ENCODE measurements at places on chromosomes 7 and 10.

DNA sequence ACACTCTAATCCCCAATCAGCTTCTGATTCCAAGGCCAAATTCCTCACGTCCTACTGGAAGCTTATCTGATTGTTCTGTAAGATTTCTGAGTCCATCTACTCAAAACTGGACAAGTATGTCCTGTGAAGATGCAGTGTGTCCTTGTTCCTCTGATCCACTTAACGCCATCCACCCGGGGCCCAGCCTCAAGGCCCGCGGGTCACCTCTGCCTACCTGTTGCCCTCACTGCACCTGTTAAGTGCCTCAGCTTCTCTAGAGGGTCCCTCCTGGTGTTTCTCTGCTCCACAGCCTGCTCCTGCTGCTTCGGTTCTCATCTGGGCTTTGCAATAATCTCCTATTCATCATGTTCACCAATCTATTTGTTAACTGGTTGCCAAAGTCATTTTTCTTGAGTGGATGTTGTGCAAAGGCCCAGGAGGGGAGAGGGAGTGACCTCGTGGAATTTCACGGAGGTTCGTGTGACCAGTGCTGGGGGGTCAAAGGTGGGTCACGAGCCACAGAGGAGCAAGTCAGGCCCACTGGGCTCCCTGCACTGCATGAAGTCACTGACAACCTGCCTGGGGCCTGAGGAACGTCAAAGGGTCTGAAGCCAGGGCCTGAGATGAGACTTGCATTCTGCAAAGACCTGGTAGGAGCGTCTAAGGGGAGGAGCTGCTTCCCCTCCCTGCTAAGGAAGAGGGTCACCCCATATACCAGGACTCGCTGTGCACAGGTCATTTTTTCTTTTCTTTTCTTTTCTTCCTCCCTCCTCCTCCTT is 338.1 kb downstream of the WDR37 start:
- no peak for DNase-seq

GRCh38 chr10:60335708-60336107 is 54.0 kb downstream of the ANK3 start:
- DNase-seq, result no peak

DNA sequence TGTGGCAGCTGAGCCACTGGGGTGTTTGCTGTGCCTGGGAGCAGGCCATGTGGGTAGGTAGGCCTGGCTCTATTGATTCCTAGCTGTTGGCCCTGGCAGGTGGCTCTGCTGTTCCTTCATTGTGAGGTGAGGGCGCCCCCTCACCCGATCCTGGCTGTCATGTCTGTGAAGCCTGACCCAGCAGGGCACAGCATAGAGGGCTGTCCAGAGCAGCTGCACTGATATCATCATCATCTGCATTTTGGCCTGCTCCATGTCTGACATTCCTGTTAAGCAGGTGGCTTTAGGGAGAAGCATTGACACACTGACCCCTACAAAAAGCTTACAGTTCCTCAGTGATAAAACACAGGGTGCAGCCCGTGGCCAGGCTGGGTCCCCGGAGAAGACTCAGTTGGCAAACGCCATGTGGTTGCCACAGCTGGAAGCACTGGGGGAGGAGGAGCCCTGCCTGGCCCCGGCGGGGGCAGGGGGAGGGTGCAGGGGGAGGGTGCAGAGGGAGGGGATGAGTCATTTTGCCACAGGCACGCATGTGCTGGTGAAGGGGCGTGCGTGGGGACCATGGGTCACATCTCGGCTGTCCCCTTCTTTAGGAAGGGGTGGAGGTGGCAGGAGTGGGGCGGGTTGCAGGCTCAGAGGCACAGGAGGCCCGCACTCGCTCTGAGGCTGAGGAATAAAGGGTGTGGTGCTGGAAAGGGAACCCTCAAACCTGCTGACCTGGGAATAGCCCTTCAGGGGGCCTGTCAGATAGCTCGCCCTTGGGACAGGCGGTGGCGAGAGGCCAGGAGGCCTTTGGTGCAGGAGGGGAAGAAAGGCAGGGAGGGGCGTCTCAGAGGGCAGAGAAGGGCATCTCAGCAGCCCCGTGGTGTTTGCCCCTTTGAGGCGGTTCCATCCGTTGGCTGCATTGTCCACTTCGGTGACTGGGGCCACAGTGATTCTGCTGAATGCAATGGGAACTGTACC is 31.6 kb downstream of the IKZF1 start:
- peak; percentile 76 for DNase-seq

- no peak for DNase-seq
Measured at GRCh38 chr7:30974605-30975255, 11.0 kb downstream of the GHRHR start.

DNA sequence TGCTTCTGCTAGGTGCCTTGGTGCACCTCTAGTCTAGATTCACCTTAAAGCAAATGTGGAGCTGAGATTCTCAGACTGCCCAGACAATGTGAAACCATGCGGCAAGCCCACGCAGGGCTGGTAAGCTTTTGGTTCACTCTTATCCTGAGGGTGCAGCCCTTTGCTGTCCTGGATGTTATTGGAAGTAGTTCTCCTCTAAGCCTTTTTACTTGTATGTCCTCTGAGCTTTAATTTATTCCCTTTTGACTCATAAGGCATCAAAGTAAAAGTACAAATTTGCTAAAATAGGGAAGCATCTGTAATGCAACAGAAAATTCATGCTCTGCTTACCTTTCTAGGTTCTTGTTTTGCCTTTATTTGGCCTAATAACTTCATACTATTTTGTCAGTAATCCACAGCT is 186.8 kb downstream of the MACC1 start:
- DNase-seq, result no peak

DNA sequence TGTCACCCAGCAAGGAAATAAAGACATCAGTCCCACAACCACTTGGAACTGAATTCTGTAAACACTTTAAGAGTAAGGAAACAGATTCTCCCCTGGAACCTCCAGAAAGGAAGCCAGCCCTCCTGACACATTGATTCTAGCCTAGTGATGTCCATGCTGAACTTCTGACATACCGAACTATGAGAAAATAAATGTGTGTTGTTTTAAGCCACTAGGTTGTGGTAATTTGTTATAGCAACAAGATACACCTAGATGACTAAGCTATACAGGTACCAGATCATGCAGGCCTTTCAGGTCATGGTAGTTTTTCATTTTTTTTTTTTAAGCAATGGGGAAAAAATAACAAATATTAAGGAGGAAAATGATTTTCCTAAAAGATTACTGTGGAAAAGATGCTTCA is 37.6 kb upstream of the LRRTM3 start:
- no peak for DNase-seq

- DNase-seq, result no peak
Measured at GRCh38 chr10:81696609-81697388, 178.2 kb upstream of the NRG3 start.

DNA sequence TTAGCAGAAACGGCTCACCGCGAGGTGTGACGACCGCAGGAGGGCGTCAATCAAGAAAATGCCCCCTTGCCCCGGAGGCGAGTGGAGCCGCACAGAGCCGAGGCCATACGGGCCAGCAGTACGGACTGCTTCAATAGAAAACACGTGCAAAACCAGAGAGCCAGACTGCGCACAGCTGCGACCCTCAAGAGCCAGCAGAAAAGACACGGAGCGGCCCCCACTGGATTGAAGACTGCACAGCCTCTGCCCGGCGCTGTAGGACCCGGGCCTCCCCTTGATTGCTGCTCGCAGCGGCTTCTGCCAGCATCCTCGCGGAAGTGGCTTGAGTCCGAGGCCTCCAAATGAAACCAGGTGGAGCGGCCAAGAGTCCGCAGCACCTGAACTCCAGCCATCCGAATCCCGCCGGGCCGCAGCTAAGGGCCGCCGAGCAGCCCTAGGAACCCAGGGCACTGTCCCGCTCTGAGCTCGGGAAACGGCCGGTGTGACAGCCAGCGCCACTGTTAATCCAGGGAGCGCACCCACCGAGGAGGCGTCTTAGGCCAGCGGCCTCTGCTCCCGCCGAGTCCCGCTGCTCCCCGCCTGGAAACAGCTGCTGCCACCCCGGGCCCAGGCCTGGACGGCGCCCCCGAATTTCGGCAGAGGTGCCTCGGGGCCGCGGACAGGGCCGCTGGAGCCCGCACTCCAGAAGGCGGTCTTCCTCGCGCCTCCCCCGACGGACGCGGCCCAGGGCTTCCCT is 660 bp upstream of the HHEX start:
- DNase-seq, result no peak

DNA sequence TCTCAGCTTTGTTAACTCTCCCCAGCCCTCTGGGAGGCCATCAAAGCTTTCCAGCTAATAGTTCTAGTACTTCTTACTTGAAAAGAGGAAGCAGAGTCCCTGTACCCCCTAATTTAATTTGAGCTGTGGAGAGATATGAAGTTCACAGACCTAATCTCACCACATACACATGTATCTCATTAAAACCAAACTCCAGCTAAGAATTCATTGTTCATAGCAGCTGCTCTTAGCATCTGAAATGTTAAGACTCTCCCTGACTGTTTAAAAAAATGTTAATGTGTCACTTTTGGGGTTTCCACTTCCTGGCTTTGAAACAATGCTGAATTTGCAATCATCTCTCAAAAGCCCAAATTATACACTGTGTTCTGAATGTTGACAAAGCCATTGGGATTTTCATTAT is 16.2 kb upstream of the MRC1 start:
- DNase-seq, result no peak

GRCh38 chr7:140646931-140647647 is 6.5 kb upstream of the DENND2A start:
- DNase-seq, result no peak

GRCh38 chr10:82089327-82089726 is 214.3 kb downstream of the NRG3 start:
- DNase-seq, result no peak

DNA sequence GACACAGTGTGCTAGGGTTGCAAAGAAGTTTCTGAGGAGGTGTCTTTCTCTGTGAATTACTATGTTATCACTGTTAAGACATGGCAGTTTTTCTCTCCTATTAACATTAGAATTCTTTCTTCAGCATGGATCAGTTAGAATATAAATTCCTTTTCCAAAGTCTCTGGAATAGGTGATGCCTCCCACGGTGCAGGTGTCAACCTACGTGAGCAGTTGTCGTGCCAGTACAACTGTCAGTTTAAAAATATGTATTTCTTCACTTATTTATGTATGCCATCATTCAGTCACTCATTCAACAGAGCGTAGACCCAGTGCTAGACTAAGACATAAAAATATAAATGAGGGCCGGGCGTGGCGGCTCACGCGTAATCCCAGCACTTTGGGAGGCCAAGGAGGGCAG is 83.5 kb downstream of the TACC2 start:
- no peak for DNase-seq

DNA sequence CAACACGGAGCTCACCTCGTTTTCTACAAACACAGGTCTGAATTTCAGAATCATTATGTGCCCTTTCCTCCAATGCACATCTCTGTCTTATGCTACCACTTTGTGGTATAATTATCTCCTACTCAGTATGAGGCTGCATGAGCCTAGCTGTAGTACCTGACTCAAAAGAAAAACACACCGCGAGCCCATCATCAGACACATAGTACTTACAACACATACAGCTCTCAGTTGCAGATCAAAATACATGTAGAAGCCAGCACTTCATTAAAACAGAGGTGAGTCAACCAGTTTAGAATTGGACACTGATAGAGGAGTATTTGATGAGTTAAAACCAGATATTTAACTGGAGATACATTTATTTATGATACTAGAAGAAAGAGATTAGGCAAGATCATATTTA is 1.4 kb upstream of the RTKN2 start:
- no peak for DNase-seq

- no peak for DNase-seq
Measured at GRCh38 chr10:129505500-129506075, 38.5 kb downstream of the MGMT start.

- DNase-seq, result no peak
Measured at GRCh38 chr10:47294501-47294900, 5.5 kb upstream of the GDF10 start.

DNA sequence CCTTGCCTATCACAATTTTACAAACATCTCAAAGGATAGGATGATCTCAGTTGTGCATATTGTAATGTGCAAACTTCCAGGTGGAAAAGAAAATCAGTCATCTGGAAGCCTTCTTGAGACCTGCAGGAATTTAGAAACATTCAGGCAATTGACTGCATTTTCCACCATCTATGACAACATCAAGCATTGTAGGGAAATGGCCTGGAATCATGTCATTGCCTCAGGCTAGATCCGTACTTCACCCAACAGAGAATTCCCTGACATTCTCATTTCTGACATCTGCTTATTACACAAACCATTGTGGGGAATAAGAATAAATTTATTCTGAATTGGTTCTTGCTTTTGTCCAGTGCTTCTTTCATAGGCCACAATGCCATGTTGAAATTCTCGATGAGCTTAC is 124.9 kb upstream of the NPVF start:
- DNase-seq, result no peak

DNA sequence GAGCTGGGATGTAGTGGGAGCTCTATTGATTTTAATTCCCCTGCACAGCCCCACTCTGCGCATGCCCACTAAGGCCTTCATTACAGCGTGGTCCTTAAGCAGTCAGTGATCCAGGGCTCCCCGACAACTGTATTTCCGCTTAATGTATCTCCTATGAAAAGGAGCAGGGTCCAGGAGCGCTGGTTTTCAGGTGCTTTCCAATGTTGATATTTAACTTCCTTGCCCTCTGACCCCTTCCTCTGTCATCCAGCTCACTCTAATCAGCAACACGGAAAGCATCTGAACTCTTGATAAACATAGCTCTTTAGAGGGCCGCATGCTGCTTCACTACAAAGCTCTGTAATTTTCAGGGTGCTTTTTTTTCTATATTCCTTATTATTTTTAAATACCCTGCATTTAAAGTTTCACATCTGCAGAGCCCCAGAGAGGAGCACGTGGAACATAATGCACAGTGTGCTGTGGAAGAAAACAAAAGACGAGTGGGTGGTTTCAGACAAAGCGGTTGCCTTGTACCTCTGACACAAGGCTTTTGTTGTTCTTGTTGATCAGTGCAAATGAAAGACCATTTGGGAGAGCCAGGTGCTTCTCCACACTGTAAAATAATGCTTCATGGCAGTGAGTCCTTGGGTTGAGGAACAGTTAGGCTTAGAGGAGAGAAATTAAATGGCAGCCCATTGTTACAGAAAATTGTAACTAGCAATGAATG is 465.9 kb upstream of the CELF2 start:
- no peak for DNase-seq

DNA sequence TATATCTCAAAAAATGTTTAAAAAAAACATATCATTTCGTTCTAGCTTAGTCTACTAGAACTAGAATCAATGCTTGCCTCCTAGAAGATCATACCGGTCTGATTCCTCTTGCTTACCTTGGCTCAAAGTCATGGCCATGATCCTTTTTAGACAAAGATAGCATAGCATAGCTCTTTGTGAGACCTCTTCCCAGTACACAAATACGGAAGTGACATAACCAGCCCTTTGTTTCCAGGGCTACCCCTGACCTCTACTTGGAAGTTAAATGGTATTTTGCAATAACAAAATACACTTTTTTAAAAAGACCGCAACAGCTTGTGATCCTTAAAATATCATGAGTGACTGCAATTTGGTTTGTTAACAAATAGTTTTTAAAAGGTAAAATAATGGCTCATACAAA is 130.7 kb upstream of the NOBOX start:
- no peak for DNase-seq

Measured in stimulated activated CD8-positive, alpha-beta memory T cell treated with anti-CD3 and anti-CD28 coated beads, Interleukin-4, amount 100 ng/mL, for 4 hours (primary cell).